ENCODE measurements at places on chromosomes 13 and 19.
A peak's percentile ranks its signal among the peaks of the same experiment; 100 is the strongest.

DNA sequence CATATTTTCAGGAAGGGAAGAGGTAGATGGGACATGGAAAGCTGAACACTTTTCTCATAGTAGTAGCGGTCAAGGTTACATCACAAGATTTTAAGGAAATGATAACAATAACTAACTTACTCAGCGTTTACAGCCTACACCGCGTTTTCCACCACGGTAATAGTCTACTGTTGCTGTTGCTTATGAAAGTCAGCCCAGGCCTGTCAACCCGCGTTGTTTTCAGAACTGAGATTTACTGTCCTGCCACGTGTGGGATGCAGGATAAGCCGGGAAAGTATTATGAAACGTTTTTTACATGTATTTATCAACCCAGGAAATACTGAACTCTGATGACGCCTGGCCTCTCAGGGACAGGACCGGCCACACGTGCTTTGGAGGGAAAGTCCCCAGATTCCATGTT is 36.0 kb upstream of the LAMP1 start:
- no peak for DNase-seq

- DNase-seq: peak; percentile 67
Observed at GRCh38 chr13:29901710-29902631, 51.6 kb upstream of the UBL3 start.

DNA sequence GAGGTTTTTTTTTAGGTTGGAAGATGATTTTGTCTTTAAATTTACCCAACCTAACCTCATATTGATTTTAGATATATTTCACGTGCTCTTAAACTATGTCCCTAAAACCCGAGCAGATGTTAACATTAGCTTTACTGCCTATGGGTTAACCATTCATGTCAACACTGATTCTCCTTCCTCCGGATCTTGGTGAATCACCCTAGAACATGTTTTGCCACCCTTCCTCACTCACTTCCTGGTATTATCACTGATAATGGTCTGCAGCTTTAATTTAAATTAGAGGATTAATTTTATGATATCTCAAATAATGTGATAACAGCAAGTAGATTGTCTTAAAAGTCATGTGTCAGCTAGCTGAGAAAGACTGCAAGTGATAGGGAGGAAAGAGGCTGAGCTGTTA is 31.9 kb downstream of the HTR2A start:
- DNase-seq: no peak

GRCh38 chr19:18895038-18895823 is 727 bp downstream of the CERS1 start:
- DNase-seq: no peak

- no peak for DNase-seq
Observed at GRCh38 chr13:45518525-45519245, 53.9 kb downstream of the COG3 start.

- no peak for DNase-seq
Observed at GRCh38 chr19:50896591-50897190, 14.5 kb downstream of the KLK4 start.

DNA sequence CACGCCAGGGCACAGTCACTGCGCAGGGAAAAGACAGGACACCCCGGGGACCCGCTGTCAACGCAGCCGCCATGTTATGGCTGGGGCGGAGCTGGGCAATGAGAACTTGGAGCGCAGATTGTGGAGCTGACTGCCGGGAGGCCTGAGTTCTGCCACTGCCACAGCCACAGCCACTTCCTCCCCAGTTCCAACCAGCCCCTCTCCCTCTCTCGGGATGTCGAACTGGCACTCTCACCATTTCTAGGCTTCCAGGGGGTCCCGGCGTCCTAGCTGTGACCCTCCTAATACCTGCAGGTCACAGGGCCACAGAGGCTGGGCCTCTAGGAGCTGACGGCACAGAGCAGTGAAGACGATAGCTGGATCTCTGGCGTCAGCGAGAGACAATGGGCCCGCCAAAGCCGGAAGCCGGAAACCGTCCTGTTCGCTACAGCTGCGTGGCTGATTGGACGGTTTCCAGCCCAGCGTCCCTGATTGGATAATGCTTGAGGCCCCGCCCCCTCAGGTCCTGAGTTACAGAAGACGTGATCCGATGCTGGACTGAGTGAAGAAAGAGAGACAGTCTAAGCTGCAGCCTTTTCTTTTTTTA is at the start of gene ZNF506:
TSS of gene ZNF506 (minus strand) at position 385 of the 586 bp plus-strand sequence. CDS start at position 238, 147 bp downstream.
- DNase-seq: peak; percentile 98

GRCh38 chr13:100674572-100674871 is at the start of gene TMTC4:
Gene TMTC4 (minus strand): TSS chr13:100674795. CDS start chr13:100670362, 4,433 bp downstream.
- DNase-seq: no peak

GRCh38 chr13:101155920-101156319 is 260.4 kb downstream of the NALCN start:
- no peak for DNase-seq

- DNase-seq: no peak
Observed at GRCh38 chr19:46927106-46927505, 66.3 kb downstream of the ARHGAP35 start.

DNA sequence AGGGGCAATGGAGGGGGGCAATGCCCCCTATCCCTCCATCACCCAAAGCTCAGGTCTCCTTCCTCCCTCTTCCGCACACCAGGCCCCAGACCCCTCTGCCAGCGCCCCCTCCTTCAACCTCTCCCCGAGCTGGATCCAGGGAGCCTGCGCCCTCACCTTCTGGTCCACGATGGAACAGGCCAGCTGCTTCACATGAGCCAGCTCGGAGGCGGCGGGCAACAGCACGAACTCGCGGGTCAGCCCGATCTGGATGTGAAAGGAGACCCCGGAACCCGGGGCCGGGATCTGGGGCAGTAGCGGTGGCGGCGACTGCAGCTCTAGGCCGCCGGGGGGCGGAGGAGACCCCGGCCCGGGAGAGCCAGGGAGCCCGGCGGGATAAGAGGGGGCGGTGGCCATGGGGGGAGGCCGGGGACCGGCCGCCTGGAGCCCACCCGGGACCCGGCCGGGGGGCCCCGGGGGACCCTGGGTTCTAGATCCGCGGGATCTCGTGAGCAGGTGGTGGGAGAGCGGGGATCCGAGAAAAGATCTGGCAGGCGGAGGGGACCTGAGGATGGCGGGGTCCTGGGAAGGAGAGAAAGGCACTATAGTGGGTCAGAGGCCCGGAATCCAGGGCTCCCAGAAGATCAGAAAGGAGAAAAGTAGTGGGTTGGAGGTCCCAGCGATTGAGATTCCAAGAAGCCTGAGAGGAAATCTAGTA is 791 bp downstream of the PRKD2 start:
- DNase-seq: no peak

DNA sequence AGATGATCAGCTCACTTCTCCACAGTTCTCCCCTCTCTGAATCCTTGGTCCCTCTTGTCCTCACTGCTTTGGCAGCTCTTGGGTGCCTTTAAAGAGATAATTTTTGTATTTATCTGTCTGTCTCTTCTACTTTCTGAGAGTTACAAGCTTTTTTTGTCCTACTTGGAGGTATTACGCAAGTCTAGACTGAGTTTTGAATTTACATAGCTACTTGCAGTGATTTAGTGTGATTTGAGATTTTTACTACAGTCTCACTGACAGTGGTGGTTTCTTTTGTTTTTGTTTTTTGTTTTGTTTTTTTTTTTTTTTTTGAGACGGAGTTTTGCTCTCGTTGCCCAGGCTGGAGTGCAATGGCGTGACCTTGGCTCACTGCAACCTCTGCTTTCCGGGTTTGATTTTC is 22.1 kb downstream of the URI1 start:
- DNase-seq: no peak

DNA sequence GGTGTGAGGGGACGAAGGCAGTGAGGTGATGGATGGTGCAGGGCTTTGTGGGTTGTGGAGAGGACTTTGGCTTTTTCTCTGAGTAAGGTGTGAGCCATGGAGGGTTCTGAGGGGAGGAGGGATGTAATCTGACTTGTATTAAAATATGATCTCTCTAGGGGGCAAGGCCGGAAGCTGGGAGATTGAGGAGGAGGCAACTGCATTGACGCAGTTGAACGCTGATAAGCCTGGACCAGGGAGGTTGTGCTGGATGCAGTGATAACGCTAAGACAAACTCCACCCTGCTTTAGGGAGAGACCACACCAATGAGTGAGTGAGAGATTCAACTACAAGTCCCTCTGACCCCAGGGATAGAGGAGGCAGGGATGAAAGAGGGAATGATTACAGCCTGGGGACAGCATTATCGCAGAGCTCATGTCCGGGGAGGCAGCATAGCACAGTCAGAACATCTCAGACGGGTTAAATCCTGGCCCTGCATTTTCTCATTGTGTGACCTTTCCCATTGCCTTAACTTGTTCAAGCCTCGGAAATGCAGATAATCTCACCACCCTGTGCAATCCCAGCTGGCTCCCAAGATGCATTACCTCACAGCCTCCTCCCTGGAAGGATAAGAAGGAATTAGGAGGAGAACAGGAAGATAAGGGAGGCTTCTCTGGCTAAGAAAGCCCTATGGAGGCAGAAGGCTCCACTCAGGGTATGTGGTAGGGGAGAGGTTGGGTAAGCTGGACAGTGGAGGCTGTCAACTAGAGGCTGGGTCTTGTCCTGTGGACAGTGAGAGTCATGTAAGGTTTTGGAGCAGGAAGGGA is 124.2 kb downstream of the CACNA1A start:
- no peak for DNase-seq

DNA sequence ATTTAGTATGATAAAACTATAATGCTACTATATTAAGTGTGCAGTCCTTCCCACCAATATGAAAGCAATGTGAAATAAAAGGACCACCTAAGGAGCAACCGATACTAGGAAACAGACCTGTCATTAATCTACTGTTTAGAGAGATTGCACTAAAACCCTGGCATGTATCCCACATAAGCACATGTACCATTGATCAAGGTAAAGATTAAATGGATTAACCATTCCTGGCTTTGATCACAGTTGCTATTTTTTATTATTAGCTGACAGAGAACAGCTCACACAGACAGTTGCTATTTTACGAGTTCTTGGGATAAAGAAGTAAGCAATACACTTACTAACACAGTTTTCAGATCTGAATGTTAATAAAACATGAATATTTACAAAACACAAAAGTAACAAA is 57.7 kb upstream of the ZDHHC20 start:
- DNase-seq: no peak

- no peak for DNase-seq
Observed at GRCh38 chr13:25776722-25777121, 275.1 kb downstream of the SHISA2 start.

GRCh38 chr13:32378012-32378411 is 49.9 kb downstream of the N4BP2L1 start:
- DNase-seq: no peak

GRCh38 chr13:41312176-41312500 is 1.1 kb downstream of the NAA16 start:
- peak; percentile 28 for DNase-seq

DNA sequence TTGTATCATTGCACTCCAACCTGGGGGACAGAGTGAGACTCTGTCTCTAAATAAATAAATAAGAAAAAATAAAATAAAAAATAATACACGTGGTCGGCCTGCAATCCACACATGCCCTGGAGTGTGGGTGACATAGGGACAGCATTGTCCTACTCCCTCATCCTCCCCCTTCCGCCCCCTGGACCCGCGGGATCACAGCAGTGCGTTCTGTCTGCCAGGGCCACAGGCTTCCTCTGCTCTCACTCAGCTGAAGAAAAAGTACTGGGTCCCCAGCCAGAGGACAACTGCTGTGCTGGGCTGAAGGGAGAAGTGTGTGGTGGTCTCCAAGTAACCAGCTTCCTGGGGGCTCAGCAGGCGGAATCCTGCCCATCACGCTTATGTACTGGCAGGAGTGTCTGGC is 6.3 kb downstream of the BCAT2 start:
- no peak for DNase-seq

DNA sequence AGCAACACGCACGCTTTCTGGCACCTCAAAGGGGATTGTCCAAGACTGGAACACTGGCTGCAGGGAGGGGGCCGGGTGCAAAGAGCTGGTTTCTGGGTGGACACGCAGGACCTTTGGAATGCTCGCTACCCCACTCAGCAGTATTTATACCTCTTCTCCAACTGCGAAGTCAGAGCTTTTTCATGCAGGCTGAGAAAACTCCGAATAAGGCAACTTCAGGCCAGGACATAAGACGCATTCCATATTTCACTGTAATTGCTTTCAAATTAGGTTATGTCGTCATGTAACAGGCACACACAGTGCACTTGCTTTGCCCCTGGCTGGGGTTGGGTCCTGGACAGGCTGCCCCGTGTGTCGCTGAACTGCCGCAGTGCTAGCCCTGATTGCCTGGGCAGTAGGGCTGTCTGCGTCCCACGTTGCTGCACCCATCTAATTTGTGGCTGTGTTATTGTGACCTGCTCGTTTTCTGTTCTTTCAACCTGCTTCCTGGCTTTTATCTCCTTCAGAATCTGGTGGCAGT is 44.5 kb downstream of the ACTN4 start:
- no peak for DNase-seq

DNA sequence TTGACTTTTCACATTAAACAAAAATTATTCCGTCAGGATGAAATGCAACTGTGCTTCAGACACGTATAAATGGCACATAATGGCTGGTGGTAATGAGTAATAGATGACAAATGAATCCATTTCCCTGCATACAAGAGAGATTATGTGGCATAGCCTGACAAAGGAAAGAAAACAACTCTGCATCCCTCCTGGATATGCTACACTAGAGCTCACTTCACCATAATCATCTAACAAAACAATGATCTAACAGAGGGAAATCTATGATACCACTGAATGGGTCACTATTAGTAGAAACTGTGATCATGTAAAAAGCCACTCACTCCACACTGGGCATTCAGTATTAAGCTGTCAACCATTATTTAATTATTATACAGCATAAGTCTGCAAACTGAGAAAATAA is 1498.4 kb downstream of the EFNB2 start:
- no peak for DNase-seq

- DNase-seq: no peak
Observed at GRCh38 chr19:39252458-39252857, 3.8 kb upstream of the IFNL4 start.

- no peak for DNase-seq
Observed at GRCh38 chr13:110423689-110424302, 116.7 kb downstream of the COL4A2 start.

DNA sequence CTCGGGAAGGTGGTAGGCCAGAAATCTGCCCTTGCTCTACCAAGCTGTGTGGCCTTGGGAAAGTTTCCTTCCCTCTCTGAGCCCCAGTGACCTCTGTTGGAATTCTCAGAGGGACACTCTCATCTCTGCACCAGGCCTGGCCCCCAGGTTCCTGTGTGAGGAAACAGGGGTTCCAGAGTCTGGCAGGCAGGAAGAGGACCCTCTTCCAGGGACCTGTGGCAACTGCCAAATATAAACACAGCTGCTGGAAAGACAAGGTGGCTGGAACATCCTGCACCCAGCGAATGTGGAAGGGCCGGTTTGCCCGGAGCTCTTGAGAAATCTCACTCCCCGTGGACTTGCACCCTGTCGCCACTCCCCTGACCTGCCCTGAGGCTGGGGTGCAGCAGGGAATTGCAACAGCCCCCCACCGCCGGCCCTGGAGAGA is 52.8 kb downstream of the GADD45B start:
- DNase-seq: no peak

DNA sequence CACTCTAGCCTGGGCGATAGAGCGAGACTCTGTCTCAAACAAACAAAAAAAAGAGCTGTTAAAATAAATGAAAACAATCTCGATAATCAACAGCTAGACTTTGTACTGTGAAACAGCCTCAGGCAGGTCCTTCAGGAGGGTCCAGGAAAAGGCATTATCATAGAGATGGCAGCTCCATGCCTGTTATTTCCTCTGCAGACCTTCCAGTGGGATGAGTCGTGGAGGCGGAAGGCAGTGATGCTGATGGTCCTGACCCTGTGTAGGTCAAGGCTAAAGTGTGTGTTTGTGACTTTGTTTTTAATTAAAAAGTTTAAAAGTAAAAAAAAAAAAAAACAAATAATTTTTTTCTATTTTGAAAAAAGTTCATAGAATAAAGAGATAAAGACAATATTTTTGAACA is 117.4 kb downstream of the TNFRSF19 start:
- DNase-seq: no peak

- DNase-seq: no peak
Observed at GRCh38 chr19:50272263-50272897, 56.8 kb downstream of the KCNC3 start.

Data from CD4-positive, alpha-beta T cell treated with Interleukin-17A for 1 hour (primary cell).